Cerebellum (tissue), 4 donors: ENCODE measurements at places on chromosomes 5 and 9. TPM values are rescaled to one million over a fixed set of nuclear protein-coding genes. Genes with fewer than 3 reads are reported as not detected.

Gene ELAVL2
- total RNA-seq: 238 TPM

Gene LYRM7
- 13.7 TPM for total RNA-seq

Gene OGN
- total RNA-seq: 45.2 TPM

Gene RNF183
- not detected for total RNA-seq

Gene LAMC3
- 3.5 TPM for total RNA-seq

Gene MBLAC2
- 12.9 TPM for total RNA-seq

Gene SLC25A2
- 0.36 TPM for total RNA-seq

Gene FRRS1L
- 108 TPM for total RNA-seq

Gene PPP2R2B
- total RNA-seq: 64.4 TPM

Gene SLC25A51
- 60.3 TPM for total RNA-seq

Gene STKLD1
- 2.0 TPM for total RNA-seq

Gene HAPLN1
- total RNA-seq: 4.4 TPM

Gene SPATA31D4
- not detected for total RNA-seq

Gene RANBP3L
- total RNA-seq: 8.0 TPM

Gene PCDHB12
- 18.0 TPM for total RNA-seq

Gene FAM151B
- total RNA-seq: 14.7 TPM

Gene AJM1
- total RNA-seq: 1.8 TPM

Gene GLRA1
- 3.6 TPM for total RNA-seq

Gene SOX30
- 0.18 TPM for total RNA-seq

Gene NKD2
- 8.0 TPM for total RNA-seq

Gene HMGCR
- total RNA-seq: 168 TPM

Gene RNF180
- 55.3 TPM for total RNA-seq

Gene ITGA2
- 1.1 TPM for total RNA-seq
